ENCODE measurements at places on chromosomes 11 and 22. TPM values are rescaled to one million over a fixed set of nuclear protein-coding genes. Genes with fewer than 3 reads are reported as not detected.

- DNase-seq: no peak
Observed at GRCh38 chr11:28257761-28258160, 149.6 kb downstream of the METTL15 start.

DNA sequence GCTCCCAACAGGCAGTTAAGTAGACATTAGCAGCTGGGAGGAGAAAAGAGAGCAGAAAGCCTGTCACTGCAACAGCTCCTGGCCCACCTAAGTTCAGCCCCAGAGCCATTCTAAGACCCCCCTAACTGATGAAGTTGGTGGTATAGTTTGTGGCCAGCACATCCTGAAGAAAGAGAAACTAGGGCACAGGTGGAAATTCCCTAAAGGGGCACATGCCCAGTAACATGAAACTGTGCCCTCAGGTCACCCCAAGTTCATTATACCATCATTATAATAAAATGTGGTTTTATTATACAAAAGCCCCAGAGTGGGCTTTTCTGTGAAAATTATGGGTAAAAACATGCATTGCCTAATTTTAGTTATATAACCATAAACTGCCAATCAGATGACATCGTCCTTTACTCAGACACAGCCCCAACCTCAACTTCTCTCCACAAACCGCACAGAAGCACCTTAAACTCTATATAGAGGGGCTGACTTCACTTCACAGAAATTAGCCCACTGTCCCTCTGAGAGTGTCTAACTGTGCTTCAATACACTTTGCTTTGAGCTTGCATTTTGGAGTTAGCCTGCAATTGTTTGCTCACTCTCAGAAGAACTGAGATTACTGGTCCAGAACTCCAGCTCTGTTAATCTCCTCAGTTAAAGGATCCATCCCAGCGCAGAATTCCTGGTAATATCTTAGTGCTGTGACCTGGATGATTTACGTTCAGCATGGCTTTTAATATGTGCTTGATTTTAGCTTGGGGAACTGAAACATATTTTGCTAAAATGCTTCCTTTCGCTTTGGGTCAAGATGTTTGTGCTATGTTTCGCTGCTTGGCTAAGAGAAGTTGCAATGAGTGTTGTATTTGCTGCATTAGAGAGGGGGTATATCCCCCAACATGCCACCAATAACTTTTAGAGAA, 1.8 kb upstream of the APOL3 start:
- peak; percentile 41 for DNase-seq

Gene FRMD8
- 32.7 TPM for total RNA-seq

Gene CASP12
- total RNA-seq: not detected

Data from activated CD4-positive, alpha-beta T cell treated with anti-CD3 and anti-CD28 coated beads for 36 hours (primary cell).